ENCODE measurements at places on chromosomes 7 and 10. TPM values are rescaled to one million over a fixed set of nuclear protein-coding genes. Genes with fewer than 3 reads are reported as not detected.

GRCh38 chr7:101100858-101101847 is 15.9 kb downstream of the TRIM56 start:
- no peak overlapping the region for H3K4me3 ChIP-seq
- H3K27me3 ChIP-seq: peaks cover 5% of the 10 kb centered on the region
- peaks cover 7% of the 10 kb centered on the region for H3K4me1 ChIP-seq
- no peaks in the 10 kb centered on the region for H3K36me3 ChIP-seq

Gene RBM20
- 0.09 TPM for total RNA-seq

- H3K4me1 ChIP-seq: no peaks in the 10 kb centered on the region
- H3K36me3 ChIP-seq: no peaks in the 10 kb centered on the region
- no peaks in the 10 kb centered on the region for H3K27me3 ChIP-seq
These were observed 52.2 kb downstream of the UNCX start for GRCh38 chr7:1284743-1285458.

Gene CDH23
- 0.78 TPM for total RNA-seq

DNA sequence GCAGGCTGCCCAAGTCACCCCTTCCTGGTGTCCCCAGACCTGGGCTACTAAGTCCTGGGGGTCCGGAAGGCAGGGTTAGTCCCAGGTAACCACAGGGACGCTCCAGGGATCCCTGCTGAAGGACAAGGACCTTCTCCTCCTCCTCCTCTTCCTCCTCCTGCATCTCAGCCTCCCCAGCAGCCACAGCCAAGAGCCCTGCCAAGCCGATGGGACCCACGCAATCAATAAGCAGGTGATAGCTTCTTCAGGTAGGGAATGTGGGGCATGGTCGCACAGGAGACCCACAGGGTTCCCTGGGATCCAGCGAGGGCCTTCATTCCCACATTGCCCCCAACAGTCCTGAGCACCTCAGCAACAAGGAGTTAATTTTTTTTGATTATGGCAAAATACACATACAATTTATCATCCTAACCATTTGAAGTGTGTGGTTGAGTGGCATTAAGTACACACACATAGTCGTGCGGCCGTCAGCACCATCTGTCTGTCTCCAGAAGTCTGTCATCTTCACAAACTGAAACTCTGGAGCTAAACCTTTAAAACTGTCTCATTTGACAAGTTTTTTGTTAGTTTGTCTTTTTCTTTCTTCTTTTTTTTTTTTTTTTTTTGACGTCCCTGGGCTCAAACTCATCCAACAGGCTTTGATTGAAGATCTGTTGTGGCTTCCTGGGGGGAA is 12.1 kb downstream of the CRYGN start:
- no peaks in the 10 kb centered on the region for H3K36me3 ChIP-seq
- H3K27me3 ChIP-seq: no peaks in the 10 kb centered on the region
- H3K4me1 ChIP-seq: peaks cover 65% of the 10 kb centered on the region
- no peak overlapping the region for H3K4me3 ChIP-seq
- DNase-seq: no peak

Gene UPK3BL2
- total RNA-seq: 7.7 TPM

Data from CD8-positive, alpha-beta memory T cell (primary cell).